ENCODE measurements at places on chromosomes 7 and 10.
A peak's percentile ranks its signal among the peaks of the same experiment; 100 is the strongest.

- no peak for DNase-seq
These were observed 331.5 kb downstream of the PTEN start for GRCh38 chr10:88194961-88195367.

GRCh38 chr10:15783941-15784636 is 64.4 kb upstream of the ITGA8 start:
- DNase-seq = no peak

DNA sequence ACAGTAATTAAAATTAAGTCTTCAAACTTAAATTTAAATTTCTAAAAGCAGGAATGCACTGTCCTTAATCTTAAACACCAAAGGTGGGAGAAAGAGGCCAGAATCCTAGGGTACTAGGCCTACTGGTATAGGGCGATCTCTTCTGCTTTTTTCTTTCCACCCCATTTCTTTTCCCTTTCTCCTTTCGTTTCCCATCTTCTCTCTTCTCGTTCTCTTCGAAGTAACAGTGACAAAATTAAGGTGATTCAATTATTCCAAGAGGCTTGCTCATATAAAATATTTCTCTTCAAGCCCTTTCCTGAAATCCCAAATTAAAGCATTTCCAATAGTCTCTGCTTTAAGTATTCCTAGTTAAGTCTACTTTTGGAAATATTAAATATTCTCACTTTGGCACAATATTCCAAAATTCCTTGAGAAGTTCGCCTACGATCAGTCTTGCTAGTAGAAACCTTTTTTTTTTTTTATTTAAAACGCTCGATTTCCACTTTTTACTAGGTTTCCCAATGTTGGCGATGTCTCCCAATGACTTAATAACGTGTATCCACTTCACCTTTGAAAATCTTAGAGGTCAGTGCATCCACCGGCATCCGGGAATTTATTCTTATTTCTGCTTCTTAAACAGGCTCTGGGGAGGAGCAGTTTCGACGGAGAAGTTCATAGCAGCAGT is 765 bp upstream of the LCOR start:
- DNase-seq = no peak

- DNase-seq = peak; percentile 5
These were observed 182.8 kb downstream of the MAD1L1 start for GRCh38 chr7:2049782-2050510.

DNA sequence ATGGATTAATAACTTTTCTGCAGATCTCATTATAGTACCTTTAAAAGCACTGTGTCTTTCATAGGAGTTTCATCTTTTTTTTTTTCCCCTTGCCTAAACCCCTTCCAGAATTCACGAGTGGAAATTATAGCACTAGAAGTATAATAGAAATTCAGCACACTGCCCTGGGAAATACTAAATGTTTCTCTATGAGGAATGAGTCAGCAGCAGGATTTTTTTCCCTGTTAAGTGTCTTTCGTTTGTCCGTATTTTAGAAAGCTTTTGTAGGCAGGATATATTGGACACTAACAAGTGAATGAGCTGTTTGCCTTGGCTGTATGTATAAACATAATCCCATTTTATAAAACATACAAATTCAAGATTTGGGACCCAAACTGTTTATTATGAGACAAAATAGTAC is 105.8 kb downstream of the EXOC4 start:
- peak; percentile 65 for DNase-seq

GRCh38 chr7:68429411-68430117 is 1168.7 kb upstream of the AUTS2 start:
- no peak for DNase-seq

GRCh38 chr7:19215412-19215811 is 70.2 kb upstream of the FERD3L start:
- DNase-seq = peak; percentile 94

DNA sequence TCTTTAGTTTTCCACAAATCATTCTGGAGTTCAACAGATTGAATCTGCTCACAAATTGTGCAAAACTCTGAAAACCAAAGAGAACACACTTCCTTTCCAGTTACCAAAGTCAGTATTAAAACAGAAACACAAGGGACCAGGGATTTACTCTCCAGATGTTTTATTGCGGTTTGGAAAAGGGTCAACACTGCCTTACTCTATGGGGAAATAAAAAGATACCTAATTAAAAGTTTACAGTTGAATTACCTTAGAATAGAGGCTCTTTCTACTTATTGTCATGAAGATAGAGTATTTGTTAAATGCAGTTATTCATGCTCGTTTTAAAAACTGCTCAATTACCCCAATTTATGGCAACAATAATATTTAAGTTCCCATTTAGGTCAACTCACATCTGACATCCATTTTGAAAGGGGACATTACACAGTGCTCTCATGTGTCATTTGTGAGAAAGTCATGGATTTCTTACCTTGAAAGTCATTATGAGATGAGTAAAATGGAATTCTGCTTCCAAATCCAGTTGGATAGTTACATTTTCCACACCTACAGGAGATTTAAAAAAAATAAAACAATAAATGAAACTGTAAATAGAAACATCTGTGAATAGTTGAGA is 8.4 kb downstream of the LAMB1 start:
- DNase-seq = no peak

GRCh38 chr7:16583834-16584233 is 57.2 kb downstream of the LRRC72 start:
- DNase-seq = no peak

GRCh38 chr10:11045995-11046775 is 28.5 kb downstream of the CELF2 start:
- DNase-seq = no peak

DNA sequence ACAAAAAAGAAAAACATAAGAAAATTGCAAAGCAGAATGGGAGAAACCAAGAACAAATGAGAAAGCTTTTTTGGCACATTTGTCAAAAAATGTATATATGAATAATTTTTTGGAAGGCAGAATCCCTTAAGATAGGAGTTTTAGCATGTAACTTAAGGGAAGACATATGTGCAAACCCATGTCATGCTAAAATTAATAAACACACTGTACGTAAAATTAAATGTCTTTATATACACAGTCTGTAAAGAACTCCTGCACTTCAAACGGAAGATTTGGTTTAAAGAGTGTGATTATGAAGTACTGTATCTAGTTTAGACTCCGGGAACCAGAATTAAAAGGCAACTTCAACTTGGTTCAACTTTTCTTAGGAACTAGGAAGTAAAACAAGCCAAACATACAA is 369.9 kb upstream of the TEX47 start:
- no peak for DNase-seq

GRCh38 chr10:51602326-51602725 is 97.1 kb downstream of the CSTF2T start:
- peak; percentile 21 for DNase-seq

DNA sequence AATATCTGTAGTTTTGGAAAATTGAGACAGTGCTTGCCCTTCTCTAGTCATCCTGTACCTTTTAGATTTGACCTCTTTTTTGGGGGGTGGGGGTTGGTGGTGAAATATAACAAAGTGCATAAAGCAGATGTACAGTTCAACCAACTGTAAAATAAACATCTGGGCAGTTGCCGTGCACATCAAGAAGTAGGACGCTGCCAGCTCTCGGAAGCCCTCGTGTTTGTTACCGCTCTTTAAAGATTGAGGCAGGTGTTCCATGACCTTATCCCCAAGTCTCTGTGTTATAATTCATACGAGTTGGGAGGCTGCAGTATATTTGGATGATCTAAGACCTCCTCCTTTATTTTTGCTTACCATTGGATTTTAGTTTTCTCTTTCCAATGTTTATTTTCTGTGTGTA is 55.1 kb downstream of the SDK1 start:
- DNase-seq = no peak

- DNase-seq = no peak
These were observed 33.0 kb downstream of the ZNF33A start for GRCh38 chr10:38043516-38043915.

GRCh38 chr10:130714742-130715467 is 578.7 kb downstream of the GLRX3 start:
- no peak for DNase-seq

DNA sequence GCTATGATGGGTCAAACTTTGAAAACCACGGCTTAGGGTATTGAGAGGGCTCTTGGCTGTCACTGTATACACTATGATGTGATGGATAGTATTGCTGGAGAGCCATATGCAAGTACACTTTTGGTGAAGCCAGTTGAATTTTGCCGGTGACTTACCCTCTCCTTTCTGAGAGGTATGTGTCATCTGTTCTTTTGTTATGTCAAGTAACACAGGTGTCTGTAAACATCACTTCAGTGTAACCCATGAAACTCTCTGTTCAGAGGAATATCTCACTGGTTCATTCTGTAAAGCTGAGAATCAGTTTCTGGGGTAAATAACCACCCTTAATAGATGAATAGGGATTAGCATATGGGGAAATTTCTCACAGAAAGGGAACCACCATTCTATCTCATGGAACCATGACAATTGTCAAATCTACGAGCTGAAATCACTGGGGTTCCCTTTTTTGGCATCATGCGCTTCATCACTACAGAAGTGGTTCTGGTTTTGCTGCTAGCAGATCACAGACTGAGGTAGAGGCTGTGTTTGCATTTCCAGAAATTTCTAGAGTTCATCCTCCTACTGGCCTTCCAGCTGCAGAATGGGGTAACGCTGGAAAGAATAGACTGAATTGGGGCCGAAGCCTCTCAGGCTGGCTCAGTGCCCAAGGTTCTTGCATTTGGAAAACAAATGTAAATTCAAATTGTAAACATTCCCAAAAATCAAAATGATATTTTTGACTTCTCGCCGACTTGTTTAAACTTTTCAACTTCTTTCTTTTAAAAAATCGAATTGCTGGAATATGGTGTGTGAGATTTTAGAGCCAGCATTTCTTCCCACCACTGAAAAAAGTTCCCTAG is 83.3 kb upstream of the CREB5 start:
- DNase-seq = no peak

- DNase-seq = no peak
These were observed 42.8 kb downstream of the WIPI2 start for GRCh38 chr7:5232874-5233273.

- no peak for DNase-seq
These were observed 83.5 kb downstream of the TACC2 start for GRCh38 chr10:122072491-122072890.

GRCh38 chr7:4836206-4836661 is 25.6 kb downstream of the PAPOLB start:
- DNase-seq = no peak

DNA sequence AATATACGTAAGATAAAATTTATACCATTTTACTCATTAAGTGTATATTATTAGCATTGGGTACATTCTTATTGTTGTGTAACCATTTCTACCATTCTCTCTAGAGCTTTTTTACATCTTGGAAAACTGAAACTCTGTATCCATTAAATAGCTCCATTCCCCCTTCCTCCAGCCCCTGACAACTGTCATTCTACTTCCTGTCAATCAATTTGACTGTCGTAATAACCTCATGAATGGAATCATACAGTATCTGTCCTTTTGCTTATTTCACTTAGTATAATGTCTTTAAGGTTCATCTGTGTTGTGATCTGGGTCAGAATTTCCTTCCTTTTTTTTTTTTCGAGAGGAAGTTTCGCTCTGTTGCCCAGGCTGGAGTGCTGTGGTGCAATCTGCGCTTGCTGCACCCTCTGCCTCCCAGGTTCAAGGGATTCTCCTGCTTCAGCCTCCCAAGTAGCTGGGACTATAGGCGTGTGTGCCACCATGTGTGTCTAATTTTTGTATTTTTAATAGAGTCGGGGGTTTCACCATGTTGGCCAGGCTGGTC is 15.6 kb downstream of the ZRANB1 start:
- DNase-seq = no peak

GRCh38 chr10:97018251-97019212 is 167.2 kb downstream of the SLIT1 start:
- no peak for DNase-seq

DNA sequence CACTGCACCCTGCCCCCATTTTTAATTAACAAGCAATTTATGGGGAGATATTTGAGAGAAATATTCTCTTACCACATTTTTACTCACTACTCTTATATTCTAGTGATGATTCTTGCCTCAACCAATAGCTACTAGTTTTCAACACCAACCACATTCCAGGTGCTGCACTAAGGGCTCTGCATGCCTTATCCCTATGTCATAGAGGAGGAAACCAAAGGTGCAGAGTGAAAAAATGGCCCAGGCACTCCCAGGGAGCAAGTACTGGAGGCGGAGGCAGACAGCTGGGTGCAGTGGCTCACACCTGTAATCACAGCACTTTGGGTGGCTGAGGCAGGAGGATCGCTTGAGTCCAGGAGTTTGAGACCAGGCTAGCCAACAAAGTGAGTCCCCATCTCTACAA is 35.5 kb upstream of the TPST1 start:
- no peak for DNase-seq

- DNase-seq = peak; percentile 21
These were observed 34.3 kb upstream of the HHEX start for GRCh38 chr10:92655426-92655825.

- no peak for DNase-seq
These were observed 56.4 kb upstream of the PFKP start for GRCh38 chr10:3010816-3011460.

DNA sequence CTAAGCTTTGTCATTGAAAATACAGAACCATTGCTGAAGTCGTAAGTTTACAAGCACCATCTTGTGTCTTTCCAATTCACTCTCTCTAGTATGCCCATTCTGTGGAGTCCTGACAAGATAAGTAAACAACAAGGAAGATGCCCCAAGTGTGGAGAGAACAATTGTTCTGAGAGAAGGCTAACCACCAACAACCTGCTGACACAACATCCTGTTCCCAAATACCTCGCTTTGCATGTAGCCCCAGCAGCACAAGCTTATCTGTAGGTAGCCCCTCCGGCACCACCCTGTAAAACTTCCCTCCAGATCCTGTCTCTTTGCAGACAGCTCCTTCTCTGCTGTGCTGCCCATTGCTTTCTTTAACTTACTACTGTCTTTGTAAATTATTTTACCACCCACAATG is 233.3 kb upstream of the AOAH start:
- DNase-seq = no peak

DNA sequence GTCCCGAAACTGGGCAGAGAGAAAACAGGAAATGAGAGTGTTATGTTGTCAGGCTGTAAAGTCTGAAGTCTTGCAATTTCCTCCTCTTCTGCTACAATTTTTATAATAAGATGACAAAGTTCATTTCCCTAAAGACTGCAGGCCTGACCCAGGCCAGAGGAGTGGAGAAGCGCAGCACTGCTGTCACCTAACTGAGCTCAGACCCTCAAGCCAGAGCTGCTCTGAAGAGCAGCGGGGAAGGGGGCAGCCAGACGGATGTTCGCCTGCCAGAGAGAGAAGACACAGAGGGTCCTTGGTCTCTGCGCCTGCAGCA is 12.6 kb upstream of the AOAH start:
- DNase-seq = no peak

DNA sequence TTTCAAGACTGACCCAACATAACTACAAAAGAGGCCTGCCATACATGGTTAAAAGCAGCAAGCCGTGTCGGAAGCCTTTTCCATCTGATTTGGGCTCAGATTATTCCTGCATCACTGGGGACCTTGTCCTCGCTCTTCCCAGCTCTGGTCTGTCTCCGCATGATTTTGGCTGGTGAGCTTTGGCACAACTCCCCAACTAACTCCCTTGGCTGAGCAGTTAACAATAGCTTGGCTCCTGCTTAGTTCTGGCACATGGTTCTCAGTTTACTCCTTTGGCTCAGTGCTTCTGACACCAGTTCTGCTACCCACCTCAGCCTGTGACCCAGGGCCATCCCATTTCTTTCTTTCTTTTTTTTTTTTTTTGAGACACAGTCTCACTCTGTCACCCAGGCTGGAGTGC is 17.0 kb downstream of the AGK start:
- DNase-seq = no peak
